Natural killer cell treated with Interleukin-12 subunit alpha and Interleukin-12 subunit beta and Interleukin-15 and Interleukin-18, amount 100 ng/mL, for 72 hours (primary cell): ENCODE measurements at places on chromosomes 12 and 14. TPM values are rescaled to one million over a fixed set of nuclear protein-coding genes. Genes with fewer than 3 reads are reported as not detected.

DNA sequence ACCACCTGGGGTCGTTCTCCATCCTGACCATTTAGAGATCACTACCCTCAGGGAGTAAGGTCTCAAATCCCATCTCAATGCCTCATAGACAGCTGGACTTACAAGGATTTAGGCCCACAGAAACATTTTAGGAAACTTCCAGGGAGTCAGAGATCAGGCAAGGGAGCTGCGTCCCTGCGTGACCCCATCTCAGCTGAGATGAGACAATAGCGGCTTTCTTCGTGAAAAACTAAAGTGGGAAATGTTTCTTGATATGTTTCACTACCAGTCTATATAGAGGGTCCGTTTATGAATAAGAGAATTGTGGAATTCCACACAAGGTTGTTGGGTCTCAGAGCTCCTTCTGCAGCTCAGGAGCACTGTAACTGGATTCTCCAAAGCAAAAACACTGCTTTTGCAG is 105.1 kb downstream of the VCPKMT start:
- DNase-seq: no peak

GRCh38 chr12:77601069-77601468 is 229.6 kb upstream of the NAV3 start:
- DNase-seq: no peak

- no peak for DNase-seq
Measured at GRCh38 chr12:1519642-1520041, 74.7 kb downstream of the FBXL14 start.

- DNase-seq: no peak
Measured at GRCh38 chr12:49201595-49202295, 12.9 kb upstream of the TUBA1A start.

GRCh38 chr14:70887737-70888499 is 19.3 kb upstream of the PCNX1 start:
- no peak for DNase-seq

DNA sequence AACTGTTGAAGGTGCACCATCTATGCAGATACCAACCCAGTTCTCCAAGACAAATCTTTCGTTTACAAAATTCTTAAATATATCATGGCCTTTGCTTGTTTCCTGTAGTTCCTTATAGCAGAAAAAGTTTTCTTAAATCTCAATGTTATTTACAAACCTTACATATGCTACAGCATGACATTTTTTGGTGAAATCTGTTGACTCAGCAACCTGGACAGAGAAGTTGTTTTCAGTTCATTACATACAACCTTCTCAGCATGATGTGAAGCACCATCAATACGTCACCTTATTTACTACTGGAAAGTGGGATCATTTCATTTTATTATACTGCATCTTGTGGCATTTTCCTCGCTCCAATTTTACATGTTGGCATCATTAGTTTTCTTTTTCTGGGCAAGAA is 231.9 kb downstream of the SLC16A7 start:
- DNase-seq: no peak

- no peak for DNase-seq
Measured at GRCh38 chr14:101289230-101289690, 272.0 kb upstream of the DIO3 start.

GRCh38 chr14:85310491-85311272 is 219.3 kb upstream of the FLRT2 start:
- DNase-seq: no peak

DNA sequence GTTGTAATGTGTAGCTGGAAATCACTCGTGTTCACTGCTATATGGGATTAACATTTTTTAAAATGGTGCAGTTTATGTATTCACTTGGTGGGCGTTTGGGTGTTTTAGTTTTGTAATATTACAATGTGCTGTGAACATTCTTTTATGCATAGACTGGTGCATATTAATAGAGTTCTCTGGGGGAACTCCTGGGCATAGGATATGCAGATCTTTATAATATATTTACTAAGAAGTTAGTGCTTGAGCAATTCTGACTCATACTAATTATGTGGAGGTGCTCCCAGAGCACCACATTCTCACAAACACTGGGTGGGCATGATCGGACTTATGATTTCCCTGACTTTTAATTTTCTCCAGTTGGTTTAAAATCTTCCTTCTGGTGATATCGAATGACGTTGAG is 342.3 kb downstream of the PDZRN4 start:
- no peak for DNase-seq

DNA sequence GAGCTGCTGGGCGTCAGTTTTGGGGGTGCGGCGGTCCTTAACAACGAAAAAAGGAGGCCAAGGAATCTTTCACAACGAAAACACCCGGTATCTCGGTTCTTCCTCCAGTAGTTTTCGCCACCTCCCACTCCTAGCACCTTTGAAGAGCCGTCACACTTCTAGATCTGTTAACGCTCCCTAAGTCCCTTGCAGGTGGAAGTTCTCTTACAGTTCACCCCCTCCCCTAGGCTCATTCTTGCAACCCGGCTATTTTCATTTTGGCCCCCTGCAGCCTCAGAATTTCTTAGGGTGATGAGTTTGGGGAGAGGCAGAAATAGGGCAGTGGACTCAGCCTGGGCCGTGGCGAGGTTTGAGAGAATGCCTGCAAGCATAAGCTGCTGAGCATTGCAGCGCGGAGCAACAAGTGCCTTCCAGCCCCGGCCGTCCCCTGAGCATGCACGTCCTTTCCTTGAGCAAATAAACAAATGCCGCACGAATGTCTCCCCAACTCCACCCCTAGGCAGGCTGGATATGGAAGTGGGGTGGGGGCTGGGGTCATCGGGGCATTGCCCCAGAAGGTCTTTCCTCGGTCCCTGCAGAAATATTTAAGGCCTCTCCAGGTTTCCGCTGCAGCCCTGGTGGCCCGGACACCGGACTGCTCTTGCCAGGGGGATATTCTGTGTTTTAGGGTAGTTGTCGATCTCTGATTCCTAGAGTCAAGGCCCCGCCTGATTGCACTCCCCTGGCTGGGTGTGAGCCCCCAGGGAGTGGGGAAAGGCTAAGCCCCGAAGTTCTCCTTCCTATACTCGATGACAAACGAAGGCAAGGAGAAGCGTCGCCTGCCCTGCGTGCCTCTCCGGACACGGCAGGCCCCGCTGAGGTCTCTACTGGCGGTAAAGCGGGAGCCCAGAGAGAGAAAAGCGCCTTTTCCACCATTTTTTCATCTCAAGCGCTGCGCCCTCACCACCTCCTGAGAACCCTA is 1.6 kb downstream of the RFX4 start:
- no peak for DNase-seq

DNA sequence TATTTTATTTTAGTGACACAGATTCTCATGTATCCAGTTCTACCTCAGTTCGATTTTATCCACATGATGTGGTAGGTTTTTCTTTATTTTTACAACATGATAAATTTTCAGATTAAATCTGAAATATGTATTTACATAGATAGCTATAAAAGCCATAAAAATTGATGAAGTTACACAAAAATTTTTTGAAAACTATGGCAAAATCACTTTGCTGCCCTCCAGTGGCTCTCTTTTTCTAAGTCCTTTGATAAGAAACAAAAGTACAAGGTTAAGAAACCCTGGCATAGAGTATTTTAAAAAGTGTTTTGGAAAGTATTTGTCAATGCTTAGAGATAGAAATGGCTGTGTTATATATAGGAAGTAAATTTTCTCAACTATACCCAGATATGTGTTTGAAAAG is 104.2 kb downstream of the PCNX1 start:
- DNase-seq: no peak

- no peak for DNase-seq
Measured at GRCh38 chr12:23055004-23055403, 430.0 kb downstream of the ETNK1 start.

DNA sequence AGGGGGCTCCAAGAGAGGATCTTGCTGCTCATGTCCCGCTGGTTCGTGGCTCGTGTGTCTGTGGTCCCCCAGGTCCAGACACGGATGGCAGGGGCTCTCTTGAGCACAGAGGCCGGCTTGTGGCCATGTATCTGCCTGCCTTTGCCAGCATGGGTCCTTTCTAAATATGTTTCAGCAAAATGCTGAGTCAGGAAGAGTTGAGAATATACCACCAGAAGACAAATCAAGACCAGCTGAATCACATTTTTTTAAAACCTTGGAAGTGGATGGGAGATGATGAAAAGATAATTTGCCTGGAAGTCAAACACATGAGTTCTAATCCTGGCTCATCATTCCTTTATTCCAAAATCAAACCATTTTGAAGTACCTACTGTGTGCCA is 58.0 kb downstream of the NUAK1 start:
- no peak for DNase-seq

- DNase-seq: no peak
Measured at GRCh38 chr14:99234961-99235571, 36.9 kb downstream of the BCL11B start.

DNA sequence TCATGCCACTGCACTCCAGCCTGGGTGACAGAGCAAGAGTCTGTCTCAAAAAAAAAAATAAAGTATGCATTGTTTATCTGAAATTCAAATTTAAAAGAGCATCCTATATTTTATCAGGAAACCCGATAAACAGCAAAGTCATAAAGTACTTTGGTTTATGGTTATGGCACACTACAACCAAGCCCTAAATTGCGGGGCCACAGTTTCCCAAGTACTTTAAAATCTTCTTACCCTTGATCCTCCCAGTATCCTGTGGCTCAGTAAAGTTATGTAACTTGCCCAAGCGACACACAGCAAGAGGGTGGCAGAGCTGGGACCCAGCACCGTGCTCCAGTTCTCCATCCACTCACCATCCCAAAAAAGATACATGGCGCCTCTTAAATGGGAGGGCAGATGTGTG is 35.2 kb downstream of the KSR2 start:
- no peak for DNase-seq

DNA sequence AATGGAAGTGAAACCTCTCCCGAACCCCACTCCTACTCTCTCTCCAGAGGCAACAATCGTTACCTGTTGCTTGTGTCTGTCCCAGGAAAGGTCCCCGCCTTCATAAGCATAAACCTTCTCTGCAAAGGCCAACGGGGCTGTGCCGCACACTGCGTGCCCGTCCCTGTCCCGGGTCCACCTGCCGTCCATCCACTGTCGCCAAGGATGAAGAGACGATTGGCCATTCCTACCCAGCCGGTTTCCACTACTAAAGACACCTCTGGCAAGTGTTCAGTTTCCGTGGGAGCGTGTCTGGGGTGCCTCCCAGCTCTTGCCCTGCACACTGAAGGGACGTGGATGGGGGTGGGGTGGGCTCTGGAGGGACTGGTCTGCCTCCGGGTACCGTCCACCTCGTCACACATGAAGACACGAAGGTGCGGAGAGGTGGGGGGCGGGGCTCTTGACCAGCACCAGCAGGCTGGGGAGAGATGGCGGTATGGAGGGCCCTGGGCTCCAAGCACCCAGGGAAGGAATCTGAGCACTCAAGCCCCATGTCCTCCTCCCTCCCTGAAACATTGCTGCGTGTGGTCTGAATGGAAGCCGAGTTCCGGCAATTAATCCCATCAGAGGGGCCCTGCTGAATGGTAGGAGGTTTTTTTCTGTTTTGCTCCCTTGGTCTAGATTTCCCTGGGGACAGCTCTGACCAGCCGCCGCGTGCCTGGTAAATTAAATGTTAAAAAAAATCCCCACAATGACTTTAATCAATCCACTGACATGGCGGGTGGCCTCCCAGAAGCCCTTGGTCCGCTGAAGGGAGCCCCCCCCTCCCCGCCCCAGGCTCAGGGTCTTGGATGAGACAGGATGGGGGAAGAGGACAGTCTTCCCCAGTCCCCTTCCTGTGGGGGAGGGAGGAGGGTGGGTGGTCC is 4.1 kb upstream of the KIF26A start:
- DNase-seq: peak; percentile 48

- no peak for DNase-seq
Measured at GRCh38 chr12:1917172-1918070, 1.0 kb downstream of the CACNA2D4 start.

- no peak for DNase-seq
Measured at GRCh38 chr12:57475271-57476161, 4.2 kb downstream of the ARHGAP9 start.

DNA sequence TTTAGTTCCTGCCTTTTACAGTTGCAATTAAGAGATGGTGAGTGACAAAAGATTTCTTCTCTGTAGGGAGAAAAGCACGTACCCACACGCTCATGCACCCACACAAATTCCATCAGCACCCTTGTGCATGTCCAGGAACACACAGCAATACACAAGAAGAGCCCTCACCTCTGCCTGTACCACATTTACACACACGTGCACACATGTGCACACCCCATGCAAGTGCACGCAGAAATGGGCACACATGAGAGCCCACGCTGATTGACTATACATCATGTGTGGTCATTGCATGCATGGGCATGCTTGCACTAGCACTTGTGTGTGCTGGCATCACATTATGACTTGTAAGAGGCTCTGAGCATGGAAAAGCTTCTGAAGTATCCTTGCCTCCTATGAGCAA is 70.5 kb downstream of the SERPINA3 start:
- no peak for DNase-seq

GRCh38 chr12:123265851-123266678 is 5.6 kb downstream of the CDK2AP1 start:
- no peak for DNase-seq

DNA sequence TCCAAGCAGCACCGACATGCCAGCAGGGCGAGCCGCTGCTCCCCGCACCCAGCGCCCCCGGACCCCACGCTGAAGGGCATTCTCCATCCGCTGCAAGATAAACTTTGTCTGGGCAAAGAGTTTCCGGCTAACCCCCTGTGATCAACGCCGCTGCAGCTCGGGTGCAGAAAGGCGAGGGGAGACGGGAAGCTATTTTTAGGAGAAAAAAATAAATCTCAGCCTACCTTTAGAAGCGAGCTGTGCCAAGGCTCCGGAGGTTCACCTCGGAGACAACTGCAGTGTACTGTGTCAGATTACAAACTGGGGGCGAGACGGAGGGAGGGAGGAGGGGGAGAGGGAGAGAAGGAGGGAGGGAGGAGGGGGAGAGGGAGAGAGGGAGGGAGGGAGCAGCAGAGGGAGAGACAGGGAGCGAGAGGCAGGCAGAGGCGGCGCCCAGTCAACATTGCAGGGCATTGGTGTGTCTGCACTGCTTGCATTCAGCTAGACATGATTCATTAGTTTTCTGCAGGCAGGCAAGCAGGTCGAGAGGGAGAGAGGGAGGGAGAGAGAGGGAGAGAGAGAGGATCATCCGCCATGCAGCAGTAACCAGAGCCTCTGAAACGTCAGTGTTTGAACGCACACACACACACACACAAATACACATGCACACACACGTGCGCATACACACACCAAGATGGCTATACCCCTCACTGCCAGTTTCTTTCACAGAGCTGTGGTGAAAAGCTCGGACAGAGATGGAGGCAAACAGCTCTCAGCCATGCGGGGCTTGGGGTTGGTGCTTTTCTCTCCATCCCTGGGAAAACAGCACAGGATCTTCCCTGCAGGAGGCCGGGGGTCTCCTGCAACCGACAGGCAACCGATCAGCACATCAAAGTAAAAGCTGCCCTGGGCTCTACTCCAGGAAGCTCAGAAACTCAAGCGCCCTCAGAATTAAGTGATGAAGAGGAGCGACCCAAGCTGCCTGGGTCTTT is at the start of gene RIMBP2:
RIMBP2 (minus strand) TSS at position 302 of the 971 bp plus-strand sequence. CDS start 237,286 bp downstream, outside the sequence.
- DNase-seq: no peak

Gene KRT3
- not detected for total RNA-seq

Gene CACNA2D4
- total RNA-seq: 12.1 TPM

Gene HVCN1
- total RNA-seq: 1.00 TPM

Gene SLC6A13
- 0.92 TPM for total RNA-seq

Gene FGD4
- total RNA-seq: 0.22 TPM

Gene NOXRED1
- 0.45 TPM for total RNA-seq

Gene DLGAP5
- 27.7 TPM for total RNA-seq
